ENCODE measurements at places on chromosomes 13 and 19.

DNA sequence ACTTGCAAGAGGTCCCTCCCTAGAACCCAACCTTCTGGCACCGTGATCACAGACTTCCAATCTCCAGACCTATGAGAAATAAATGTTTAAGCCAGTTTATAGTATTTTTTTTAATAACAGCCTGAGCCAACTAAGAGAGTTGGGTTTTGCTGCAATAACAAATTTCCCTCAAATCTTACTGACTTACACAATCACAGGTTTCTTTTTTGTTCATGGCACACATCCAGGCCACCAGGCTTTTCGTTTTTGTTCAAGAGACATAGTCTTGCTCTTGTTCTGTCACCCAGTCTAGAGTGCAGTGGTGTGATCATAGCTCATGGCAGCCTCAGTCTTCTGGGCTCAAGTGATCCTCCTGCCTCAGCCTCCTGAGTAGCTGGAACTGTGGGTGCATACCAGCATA lies 2.0 kb upstream of the SELENOV start:
- DNase-seq: no peak

DNA sequence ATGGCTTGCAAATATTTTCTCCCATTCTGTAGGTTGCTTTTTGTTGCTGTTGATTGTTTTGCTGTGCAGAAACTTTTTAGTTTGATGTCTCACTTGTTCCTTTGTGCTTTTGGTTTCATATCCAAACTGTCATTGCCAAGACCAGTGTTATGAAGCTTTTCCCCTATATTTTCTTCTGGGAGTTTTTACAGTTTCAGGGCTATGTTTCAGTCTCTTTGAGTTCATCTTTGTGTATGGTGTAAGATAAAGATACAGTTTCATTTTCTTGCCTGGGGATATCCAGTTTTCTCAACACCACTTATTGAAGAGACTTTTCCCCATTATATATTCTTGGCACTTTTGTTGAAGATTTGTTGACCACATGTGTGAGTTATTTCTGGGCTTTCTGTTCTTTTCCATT lies 139.9 kb downstream of the MRPL57 start:
- no peak for DNase-seq

DNA sequence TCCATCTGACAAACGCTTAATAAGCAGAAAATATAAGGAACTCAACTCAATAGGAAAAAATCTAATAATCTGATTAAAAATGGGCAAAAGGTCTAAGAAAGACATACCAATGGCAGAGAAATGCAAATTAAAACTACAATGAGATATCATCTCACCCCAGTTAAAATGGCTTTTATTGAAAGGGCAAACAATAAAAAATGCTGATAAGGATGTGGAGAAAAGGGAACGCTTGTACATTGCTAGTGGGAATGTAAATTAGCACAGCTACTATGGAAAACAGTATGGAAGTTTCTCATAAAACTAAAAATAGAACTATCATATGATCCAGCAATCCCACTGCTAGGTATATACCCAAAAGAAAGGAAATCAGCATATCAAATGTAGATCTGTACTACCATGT lies 508.8 kb upstream of the GPC6 start:
- no peak for DNase-seq

DNA sequence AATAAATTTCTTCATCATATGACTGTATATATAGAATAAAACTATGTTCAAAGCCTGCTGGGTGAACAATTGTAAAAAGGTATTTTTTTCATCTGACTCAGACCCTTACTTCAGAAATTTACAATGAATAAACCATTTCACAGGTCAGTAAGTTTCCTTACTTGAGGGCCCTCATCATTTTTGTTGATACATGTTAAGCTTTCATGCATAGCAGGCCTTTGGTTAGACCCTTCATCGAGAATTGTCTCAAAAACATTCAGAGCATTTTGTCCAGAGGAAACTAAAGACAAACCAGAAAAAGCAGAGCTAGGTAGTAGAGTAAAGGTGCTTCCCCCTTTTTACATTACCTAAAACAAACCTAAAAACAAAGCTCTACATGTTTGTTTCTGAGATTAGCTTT lies 46.2 kb downstream of the FNDC3A start:
- no peak for DNase-seq

- DNase-seq: no peak
These were observed 24.9 kb upstream of the WDR18 start for GRCh38 chr19:958967-959855.

- no peak for DNase-seq
These were observed at the start of gene TLE2 for GRCh38 chr19:3029065-3029923. TSS of gene TLE2 (minus strand) at chr19:3029280. CDS start at chr19:3028904, 376 bp downstream.

DNA sequence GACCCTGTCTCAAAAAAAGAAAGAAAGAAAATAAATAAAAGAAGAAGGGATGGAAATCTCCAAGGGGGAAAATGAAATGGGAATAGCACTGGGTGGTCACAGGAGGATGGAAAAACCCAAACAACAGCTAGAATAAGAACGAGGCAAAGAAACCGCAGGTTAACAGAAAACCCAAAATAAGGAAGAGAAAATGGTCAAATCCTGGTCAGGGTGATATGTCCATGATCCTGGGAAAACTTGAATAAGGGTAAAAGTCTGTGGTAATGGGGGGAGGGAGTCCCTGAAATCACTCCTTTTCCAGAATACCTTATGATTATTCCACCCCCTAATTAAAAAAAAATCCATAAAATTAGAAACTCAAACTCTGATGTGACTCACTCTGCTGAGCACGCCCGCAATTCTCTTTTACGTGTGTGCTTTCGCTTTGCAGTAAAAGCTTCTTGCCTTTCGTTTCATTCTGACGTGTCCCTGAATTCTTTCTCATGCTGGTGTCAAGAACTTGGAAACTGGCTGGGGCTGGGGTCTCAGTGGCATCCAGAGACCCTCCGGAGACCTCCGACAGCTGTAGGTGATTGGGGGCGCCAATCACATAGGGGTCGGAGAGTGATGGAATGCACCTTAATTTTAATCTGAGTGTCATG lies 4.3 kb upstream of the NAXD start:
- DNase-seq: no peak

DNA sequence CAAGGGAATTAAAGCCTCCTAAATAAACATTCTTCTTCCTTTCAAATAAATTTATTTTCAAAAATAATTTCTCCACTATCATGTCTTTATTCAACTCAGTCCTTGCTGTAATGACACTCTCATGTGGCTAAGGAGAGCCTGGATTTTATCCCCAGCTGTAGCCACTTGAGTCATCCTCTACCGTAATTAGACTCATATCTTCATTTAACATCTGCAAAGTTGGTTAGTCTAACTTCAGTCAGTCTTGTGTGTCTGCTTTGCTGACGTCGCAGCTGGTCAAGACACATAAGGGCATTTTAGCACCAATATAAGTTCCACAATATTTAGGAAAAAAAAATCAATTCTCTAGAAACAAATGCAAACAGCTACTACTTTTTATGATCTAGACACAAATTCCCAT lies 776.4 kb upstream of the ATXN8OS start:
- DNase-seq: no peak

DNA sequence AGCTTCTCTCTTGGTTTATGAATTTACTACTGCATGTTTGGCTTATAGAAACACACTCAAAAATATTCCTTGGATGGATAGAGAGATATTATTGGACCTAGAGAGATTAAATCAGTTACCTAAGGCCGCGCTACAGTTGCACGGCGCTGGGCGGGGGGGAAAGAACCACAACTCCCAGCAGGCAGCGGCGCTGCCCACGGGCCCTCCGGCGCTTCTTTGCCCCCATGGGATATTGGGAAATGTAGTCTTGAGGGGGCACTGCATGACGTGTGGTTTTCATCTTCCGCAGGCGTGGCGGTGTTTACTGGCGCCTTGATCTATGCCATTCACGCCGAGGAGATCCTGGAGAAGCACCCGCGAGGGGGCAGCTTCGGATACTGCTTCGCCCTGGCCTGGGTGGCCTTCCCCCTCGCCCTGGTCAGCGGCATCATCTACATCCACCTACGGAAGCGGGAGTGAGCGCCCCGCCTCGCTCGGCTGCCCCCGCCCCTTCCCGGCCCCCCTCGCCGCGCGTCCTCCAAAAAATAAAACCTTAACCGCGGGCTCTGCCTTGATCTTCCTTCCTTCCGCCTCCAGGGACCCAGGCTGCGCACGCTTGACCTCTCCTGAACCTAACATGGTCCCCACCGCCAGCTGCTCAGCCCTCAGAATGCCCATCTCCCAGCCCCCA lies 4.8 kb downstream of the EMP3 start:
- peak; percentile 97 for DNase-seq

DNA sequence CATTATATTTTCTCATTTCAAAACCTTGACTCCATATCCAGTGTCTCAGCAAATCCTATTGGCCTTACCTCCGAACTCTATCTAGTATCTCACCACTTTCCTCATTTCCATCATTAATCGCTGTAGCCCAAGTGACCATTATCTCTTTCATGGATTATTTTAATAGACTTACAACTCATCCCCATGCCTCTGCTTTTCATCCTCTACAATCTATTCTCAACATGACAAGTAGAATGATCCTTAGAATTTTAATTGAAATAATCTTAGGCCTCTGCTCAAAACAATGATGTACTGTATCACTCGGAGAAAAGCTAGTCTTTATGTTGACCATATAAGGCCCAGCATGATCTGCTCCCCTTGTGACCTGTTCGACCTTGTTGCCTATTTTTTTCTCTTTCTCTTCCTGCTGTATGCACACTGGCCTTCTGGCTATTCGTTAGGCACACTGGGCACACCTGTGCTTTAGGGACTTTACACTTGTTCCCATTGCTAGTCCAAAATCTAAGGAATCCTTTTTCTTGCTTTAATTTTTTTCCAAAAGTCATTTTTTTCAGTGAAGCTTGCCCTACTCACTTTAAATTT lies 21.4 kb downstream of the DNAJC15 start:
- DNase-seq: no peak

GRCh38 chr13:33973194-33973593 lies 155.2 kb downstream of the RFC3 start:
- no peak for DNase-seq

GRCh38 chr19:31066385-31066784 lies 282.9 kb downstream of the TSHZ3 start:
- DNase-seq: no peak

DNA sequence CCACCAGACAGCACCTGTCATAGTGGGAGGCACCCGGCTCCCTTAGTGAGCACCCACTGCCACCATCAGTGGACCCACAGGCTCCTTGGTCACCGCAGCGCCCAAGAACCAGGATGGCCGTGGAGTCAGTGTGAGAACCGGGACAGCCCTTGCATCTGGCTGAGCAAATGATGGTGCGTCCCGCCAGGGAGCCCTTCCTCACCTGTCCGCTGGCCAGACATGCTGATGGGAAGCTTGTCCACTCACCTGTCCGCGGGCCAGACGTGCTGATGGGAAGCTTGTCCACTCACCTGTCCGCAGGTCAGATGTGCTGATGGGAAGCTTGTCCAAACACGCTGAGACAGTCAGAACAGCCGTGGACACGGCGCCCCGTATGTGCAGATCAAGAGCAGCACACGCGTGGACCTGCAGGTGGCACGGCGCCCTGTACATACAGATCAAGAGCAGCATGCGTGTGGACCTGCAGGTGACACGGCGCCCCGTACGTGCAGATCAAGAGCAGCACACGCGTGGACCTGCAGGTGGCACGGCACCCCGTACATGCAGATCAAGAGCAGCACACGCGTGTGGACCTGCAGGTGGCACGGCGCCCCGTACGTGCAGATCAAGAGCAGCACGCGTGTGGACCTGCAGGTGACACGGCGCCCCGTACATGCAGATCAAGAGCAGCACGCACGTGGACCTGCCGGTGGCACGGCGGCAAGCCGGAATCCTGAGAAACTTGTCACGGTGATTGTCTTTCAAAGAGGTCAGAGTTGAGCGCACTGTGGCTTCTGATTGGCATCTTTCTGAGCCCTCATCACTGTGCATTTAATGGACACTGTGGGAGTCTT lies 40.7 kb upstream of the DCUN1D2 start:
- DNase-seq: no peak

GRCh38 chr13:31221057-31221456 lies 21.3 kb downstream of the B3GLCT start:
- DNase-seq: no peak

DNA sequence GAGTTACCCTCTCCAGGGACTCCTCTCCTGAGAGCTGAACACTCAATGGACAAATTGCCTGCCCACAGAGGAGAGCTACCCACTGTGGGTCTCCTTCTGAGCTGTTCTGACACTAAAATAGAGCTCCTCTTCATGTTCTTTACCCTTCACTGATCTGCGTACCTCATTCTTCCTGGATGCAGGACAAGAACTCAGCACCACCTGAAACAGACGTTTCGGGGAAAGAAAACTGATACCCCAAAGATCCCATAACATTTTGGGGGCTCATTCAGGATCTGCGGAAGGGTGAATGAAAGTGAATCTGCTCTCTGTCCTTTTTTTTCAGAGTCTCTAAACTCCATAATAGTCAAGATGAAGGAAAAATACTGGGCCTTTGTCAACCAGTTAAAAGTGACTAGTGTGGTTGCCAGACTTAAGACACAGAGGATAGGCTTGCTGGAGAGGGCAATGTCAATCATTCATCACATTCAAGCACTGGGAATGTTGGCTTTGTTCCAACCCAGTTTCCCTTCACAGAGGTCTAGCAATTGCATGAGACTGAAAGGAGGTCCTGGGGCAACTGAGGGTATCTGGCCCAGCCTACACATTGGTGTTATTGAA lies 136.7 kb upstream of the SLITRK6 start:
- DNase-seq: no peak

GRCh38 chr13:111877906-111878305 lies 189.0 kb upstream of the SOX1 start:
- DNase-seq: no peak

- DNase-seq: no peak
These were observed 54.1 kb downstream of the SLC7A1 start for GRCh38 chr13:29541400-29541799.

GRCh38 chr13:66965181-66965580 lies 265.0 kb downstream of the PCDH9 start:
- no peak for DNase-seq

DNA sequence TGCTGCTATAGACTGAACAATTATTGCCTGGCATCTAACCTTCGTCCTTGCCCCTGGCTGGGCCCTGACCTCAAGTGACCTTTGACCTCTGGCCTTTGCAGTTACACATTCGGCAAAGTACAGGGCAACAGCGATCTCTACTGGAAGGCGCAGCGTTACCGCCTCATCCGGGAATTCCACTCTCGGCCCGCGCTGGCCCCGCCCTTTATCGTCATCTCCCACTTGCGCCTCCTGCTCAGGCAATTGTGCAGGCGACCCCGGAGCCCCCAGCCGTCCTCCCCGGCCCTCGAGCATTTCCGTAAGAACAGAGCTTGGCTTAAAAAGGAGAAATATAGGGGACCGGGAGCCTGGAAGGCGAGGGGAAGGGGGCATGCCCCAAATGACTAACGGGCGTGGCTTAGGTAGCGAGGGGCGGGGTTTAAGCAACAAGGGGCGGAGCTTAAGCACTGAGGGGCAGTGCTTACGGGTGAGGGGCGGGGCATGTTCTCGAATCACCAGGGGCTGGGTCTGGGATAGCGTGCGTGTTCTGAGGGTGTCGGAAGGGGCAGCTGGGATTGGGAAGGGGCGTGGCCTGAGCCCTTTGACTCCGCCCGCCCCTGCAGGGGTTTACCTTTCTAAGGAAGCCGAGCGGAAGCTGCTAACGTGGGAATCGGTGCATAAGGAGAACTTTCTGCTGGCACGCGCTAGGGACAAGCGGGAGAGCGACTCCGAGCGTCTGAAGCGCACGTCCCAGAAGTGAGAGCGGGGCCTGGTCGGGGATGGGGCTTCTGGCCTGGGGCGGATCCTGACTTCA lies 52.7 kb downstream of the TRPM4 start:
- DNase-seq: no peak

GRCh38 chr13:94435604-94436226 lies 43.8 kb downstream of the DCT start:
- DNase-seq: peak; percentile 82

- DNase-seq: no peak
These were observed 69.1 kb downstream of the RYR1 start for GRCh38 chr19:38502410-38503076.

All from NCI-H146 (cell line).